Activated CD8-positive, alpha-beta memory T cell treated with anti-CD3 and anti-CD28 coated beads for 1 hour (primary cell): ENCODE measurements at places on chromosomes 1 and 21.

- no peak for DNase-seq
Measured at GRCh38 chr1:47821760-47822159, 175.4 kb downstream of the TRABD2B start.

- DNase-seq: no peak
Measured at GRCh38 chr1:61081686-61082310, 563 bp upstream of the NFIA start.

DNA sequence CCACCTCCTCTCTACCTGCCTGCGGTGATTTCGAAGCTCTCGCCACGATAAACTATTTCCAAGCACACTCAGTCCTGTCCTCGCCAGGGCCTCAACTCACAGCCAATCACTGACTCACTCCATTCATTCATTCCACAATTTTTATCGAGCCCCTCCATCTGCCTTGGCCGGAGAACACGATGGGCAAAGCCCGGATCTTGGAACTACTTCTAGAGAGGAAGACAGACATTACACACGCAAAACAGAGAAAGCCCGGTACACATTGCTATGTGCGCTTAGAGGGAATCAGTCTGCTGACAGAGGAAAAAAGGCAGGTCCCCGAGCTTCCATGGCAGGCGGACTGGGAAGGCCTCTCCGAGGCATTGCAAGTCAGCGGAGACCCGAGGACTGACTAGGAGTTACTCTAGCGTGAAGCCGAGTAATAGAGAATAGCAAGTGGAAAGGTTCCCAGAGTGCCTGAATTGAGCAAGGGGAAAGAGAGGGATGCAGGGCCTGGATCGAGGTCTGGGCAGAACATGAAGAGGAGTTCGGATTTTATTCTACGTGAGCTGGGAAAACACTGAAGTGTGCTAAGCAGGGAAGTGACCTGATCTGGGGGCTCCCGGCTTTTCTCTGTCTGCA lies 54.2 kb upstream of the DNAJC6 start:
- DNase-seq: no peak

DNA sequence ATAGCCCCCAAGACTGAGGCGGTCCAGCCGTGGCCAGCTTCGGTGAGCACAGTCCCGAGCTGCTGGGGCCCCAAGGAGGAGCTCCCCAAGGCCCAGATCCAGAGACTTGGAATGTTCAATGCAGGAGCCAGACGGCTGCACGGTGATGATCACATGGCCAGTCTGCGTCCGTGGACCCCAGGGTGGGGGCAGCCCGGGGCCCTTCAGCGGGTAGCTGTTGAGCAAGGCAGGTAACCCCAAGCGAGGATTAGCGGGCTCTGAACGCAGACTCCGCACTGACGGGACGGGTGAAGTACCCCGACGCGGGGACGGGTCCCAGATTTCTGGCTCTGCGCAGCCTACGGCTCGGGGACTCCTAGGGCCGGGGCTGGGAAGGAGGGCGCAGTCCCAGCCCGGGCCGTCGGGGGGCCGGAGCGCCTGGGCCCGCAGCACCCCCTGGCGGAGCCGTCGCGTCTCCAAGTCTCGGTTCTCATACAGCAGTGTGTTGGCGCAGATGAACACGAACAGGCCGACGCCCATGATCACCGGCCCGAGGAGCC lies 2.7 kb downstream of the TMEM200B start:
- DNase-seq: no peak

DNA sequence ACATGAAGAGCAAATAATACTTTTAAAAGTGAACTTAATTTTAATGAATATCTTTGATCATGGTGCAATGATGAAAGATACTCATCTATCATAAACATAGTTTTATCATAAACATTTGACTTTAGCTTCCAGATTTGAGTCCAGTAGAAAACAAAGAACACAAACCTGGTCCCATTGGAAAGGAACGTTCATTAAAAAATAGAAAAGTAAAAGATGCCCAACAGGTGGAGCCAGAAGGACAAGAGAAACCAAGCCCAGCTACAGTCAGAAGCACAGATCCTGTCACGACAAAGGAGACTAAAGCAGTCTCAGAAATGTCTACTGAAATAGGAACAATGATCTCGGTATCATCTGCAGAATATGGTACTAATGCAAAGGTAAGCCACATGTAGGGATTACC lies 55.6 kb upstream of the MYOCOS start:
- DNase-seq: no peak

GRCh38 chr1:98205291-98206017 lies 284.6 kb upstream of the DPYD start:
- DNase-seq: no peak

DNA sequence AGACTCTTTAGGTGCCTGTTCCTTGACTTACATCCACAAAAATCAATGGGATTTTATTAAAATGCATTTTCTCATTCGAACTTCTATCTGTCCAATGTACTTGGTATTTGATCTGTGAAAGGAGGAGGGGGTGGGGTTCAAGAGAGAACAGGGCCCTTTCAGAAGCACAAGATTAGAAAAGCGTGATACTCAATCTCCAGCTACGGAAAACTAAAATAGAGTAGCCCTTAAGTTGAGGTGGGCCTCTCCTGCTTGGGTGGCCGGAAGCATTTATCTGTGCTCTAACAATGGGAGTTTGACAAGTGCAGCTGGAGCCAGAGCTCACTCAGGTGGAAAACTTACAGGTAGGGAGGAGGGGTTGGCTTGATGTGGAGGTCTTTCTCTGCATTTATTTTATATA lies 462 bp upstream of the RXRG start:
- DNase-seq: no peak

DNA sequence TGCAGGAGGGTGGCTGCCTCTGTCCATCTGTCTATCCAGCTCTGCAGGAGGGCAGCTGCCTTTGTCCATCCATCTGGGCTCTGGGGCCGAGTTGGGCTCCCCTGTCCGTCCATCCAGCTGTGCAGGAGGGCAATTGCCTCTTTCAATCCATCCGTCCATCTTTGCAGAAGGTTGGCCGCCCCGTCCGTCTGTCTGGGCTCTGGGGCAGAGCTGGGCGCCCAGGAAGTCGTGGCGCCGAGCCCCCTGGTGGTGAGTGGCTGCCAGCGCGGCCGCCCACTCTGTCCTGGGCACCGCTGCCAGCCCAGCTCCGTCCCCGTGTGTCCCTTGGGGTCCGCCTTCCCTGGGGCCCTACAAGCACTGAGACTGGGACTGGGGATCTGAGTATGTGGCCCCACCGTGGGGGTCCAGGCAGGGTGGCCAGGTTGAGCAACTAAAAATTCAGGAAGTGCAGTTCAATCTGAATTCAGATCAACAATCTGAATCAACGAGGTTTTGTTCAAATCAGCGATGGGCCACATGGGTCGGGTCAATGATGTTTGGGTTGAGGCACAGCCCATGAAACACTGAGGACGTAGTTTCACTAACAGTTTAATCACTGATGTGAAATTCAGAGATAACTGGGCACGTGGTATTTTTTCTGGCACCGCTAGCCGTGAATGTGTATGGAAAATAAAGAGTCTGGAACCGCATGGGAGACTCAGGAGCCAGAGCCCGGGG lies 99.1 kb upstream of the ACTRT2 start:
- DNase-seq: no peak

DNA sequence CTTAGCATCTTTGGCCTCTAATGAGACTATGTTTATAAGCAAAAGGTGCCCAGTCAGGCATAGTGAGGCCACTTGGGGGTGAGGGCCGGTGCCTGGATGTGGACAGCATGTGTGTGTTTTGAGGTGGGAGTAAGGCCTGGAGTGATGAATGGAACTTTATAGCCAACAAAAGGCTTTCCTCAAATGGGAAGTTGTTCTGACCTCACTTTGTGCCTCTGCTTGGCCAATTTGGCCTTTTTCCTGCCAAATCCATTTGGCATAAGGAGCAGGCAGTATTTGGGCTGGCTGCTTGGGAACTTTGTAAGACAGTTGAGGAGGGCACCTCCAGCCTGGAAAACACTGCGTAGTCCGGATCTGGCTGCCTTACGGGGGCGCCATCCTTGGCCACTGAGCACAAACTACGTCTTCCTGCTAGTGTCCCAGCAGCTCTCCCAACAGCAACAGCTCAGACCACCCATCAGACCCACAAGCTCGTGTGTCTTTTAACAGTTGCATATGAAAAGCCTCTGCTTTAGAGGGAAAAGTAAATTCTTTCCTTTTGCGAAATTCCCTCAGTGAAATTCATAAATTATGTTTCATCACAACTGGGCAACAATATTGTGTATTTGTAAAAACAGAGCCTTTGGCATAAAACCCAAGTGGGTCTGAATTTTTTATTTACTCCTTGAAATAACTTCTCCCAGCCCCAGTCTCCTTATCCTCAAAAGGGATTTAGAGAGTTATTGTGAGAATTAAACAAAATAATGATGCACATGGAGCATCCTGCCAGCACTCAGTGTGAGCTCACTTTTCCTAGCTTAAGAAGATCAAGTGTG lies 322.9 kb downstream of the DISC1 start:
- no peak for DNase-seq

- no peak for DNase-seq
Measured at GRCh38 chr1:43743206-43743605, 35.9 kb downstream of the ST3GAL3 start.

DNA sequence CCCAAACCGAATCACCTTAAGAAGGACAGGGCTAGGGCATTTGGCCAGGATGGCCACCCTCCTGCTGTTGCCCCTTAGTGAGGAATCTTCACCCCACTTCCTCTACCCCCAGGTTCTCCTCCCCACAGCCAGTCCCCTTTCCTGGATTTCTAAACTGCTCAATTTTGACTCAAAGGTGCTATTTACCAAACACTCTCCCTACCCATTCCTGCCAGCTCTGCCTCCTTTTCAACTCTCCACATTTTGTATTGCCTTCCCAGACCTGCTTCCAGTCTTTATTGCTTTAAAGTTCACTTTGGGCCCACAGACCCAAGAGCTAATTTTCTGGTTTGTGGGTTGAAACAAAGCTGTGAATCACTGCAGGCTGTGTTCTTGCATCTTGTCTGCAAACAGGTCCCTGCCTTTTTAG lies 3.6 kb downstream of the BTG2 start:
- DNase-seq: no peak

GRCh38 chr21:17461582-17461981 lies 51.3 kb upstream of the CXADR start:
- DNase-seq: no peak

DNA sequence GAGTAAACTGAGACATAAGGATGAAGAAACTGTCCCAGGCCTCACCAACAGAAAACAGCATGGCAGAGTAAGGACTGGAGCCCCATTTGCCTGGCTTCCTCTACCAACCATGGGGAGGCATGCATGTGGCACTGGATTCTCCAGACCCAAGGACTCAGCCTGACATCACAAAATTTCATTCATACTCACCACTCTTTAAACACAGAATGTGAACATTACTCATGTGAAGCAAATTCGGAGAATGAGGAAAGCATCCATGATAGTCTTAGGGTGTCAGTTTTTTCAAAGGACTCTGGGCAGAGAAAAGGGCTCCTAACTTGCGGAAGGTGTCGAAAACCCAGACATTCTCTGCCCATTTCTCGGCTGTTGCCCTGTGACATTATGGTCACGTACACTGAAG lies 83.9 kb downstream of the PCNX2 start:
- DNase-seq: no peak

- no peak for DNase-seq
Measured at GRCh38 chr1:185486346-185486745, 169.3 kb upstream of the IVNS1ABP start.

DNA sequence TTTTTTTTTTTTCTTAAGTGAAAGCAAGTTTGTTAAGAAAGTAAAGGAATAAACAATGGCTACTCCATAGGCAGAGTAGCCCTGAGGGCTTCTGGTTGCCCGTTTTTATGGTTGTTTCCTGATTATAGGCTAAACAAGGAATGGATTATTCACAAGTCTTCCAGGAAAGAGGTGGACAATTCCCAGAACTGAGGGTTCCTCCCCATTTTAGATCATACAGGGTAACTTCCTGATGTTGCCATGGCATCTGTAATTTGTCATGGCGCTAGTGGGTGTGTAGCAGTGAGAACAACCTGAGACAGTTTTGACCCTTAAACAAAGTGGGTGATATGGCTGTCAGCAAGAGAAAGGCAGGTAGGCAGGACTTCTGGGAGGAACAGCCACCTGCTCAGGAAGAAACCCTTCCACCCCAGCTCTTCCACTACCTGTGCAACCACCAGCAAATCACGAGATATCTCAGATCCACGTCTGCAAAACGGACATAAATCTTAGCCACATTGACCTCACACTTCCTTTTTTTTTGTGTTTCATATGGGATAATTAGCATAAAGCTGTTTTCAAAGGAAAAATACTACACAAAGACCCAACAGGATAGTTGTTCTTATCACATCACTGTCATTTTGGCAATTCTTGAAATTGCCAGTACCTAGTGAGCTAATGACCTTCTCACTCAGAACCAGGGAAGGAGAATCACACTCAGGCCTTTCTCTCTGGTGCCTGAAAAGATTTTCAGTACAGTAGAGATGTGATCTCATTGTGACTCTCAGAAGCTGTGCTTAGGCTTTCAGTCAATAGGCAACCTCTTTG lies 34.8 kb upstream of the DUSP10 start:
- DNase-seq: no peak

DNA sequence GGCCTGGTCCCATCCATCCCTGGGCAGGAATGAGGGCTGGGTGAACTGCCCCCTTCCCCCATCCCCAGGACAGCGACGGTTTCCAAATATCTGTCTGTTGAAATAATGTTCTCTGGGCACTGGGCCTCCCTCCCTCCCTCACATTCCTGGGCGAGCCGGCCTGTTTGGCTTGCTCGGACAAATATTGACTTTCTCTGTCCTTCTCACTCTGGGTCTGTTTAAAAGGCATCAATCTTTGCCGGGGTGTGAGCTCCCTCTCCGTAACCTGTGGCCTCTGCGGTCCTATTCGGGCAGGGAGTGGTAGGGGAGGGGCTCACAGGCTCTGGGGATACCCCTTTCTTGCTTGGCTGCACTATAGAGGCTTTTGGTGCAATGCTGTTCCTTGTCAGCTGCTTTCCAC lies 40.2 kb downstream of the FOXD2 start:
- no peak for DNase-seq

- no peak for DNase-seq
Measured at GRCh38 chr1:242196101-242196500, 197.2 kb upstream of the MAP1LC3C start.

- DNase-seq: no peak
Measured at GRCh38 chr1:208241512-208241911, 2.7 kb downstream of the PLXNA2 start.

DNA sequence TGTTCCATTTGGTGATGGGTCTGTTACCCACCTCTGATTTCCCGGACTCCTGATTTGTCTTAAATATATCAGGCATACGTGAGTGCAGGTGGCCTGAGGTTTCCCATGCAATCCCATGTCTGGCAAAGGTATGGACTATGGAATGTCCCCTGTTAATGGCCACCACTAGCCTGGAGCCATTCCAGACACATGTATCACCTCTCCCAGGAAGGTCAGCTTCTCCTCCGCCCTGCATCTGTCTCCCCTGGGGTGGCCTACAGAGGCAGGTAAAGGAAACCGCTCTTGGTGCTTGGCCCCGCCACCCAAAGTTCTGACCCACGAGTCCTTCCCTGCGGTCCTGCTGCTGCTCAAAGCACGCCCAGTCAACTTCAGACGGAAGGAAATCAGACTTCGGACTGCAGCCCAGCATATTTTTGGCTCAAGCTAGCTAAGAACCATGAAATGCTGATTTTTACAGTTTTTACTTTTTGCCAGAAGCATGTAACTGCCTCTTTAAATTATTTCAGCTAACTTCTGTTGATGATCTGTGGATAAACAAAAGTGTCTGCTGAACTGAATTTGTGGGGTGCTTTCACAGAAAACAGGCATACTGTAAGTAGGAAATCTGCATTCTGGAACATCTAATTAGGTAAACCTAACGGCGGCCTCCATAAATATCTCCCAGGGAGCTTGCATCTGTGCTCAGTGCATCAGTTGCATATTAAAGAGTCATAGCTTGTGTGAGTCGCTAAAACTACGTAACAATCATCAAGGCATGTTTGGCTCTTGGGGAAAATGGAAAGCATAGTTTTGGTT lies 105.9 kb downstream of the PCP4 start:
- no peak for DNase-seq
